ENCODE measurements at places on chromosomes 2 and 18. TPM values are rescaled to one million over a fixed set of nuclear protein-coding genes. Genes with fewer than 3 reads are reported as not detected.

RAPH1 gene
- total RNA-seq = 2.4 TPM

CRYGC gene
- not detected for total RNA-seq

ESCO1 gene
- 22.1 TPM for total RNA-seq

DLGAP1 gene
- total RNA-seq = 0.44 TPM

BOLL gene
- not detected for total RNA-seq

ADGRF3 gene
- total RNA-seq = 3.9 TPM

SCN1A gene
- total RNA-seq = not detected

MRO gene
- total RNA-seq = not detected

TGFA gene
- 0.05 TPM for total RNA-seq
